ENCODE measurements at places on chromosomes 13 and 19.

DNA sequence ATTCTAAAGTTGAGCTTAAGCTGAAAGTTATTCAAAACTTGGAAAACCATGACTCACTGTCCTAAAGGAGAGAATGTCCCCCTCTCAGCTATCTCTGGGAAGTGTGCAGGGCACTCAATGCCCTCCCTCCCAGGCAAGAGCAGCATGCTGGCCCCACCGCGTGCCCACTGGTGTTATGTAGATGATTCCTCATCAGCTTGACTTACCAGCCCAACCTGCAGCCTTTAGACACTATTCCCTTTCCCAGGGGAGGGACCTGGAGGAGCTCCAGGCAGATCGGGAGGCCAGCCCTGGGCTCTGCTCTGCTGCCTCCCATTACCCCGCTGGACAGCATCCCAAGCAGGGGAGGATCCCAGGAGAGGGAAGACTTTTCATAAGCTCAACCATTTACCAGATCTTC, 124.6 kb downstream of the FGF14 start:
- no peak for DNase-seq

- no peak for DNase-seq
Observed at GRCh38 chr13:38223089-38223488, 126.6 kb upstream of the UFM1 start.

GRCh38 chr13:94800423-94800822, 88.1 kb upstream of the SOX21 start:
- no peak for DNase-seq

DNA sequence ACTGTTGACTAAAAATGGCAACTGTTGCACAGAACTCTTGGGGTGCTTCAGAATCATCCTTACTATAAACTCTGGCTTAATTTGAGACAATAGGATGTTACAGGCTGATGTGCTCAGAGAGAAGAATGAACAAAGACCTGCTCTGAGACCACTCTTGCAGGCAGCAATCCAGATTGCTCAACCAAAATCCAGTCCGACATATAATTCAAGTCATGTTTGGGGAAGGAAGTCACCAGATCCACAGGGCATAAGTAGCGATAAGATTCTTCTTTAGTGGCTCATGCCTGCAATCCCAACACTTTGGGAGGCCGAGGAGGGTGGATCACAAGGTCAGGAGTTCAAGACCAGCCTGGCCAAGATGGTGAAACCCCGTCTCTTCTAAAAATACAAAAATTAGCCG, 20.6 kb downstream of the MTMR6 start:
- no peak for DNase-seq

DNA sequence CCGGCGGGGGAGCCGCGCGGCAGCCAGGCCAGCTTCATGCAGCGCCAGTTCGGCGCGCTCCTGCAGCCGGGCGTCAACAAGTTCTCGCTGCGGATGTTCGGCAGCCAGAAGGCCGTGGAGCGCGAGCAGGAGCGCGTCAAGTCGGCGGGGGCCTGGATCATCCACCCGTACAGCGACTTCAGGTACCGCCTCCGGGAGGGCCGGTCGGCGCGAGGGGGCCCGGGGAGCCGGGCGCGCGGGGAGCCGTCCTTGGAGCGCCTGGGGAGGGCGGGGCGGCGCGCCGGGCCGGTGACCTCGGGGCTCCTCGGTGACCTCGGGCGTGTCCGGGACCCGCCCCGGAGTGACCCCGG, 690 bp downstream of the HCN2 start:
- DNase-seq: no peak

GRCh38 chr19:497869-498510, 1.7 kb downstream of the MADCAM1 start:
- DNase-seq: no peak
